HFFc6 (cell line): ENCODE measurements at places on chromosomes 16 and 17. TPM values are rescaled to one million over a fixed set of nuclear protein-coding genes. Genes with fewer than 3 reads are reported as not detected.

- H3K4me3 ChIP-seq: no peak overlapping the region
- H3K36me3 ChIP-seq: no peaks in the 10 kb centered on the region
- DNase-seq: peak; percentile 50
- H3K27ac ChIP-seq: no peak overlapping the region
- peaks cover 22% of the 10 kb centered on the region for H3K27me3 ChIP-seq
Observed at GRCh38 chr16:22614271-22614947, 103.7 kb downstream of the NPIPB5 start.

- H3K27ac ChIP-seq: no peak overlapping the region
- no peaks in the 10 kb centered on the region for H3K36me3 ChIP-seq
- DNase-seq: no peak
- no peaks in the 10 kb centered on the region for H3K4me1 ChIP-seq
- no peak overlapping the region for H3K4me3 ChIP-seq
- peaks cover 11% of the 10 kb centered on the region for H3K27me3 ChIP-seq
Observed at GRCh38 chr17:2736956-2737355, 12.5 kb downstream of the CCDC92B start.

Gene FNDC8
- not detected in 2 replicates for total RNA-seq

- peaks cover 2% of the 10 kb centered on the region for H3K27me3 ChIP-seq
- no peak for DNase-seq
Observed at GRCh38 chr17:74324521-74324920, 1.5 kb upstream of the KIF19 start.

Gene ALOX12B
- total RNA-seq: not detected in 3 replicates

DNA sequence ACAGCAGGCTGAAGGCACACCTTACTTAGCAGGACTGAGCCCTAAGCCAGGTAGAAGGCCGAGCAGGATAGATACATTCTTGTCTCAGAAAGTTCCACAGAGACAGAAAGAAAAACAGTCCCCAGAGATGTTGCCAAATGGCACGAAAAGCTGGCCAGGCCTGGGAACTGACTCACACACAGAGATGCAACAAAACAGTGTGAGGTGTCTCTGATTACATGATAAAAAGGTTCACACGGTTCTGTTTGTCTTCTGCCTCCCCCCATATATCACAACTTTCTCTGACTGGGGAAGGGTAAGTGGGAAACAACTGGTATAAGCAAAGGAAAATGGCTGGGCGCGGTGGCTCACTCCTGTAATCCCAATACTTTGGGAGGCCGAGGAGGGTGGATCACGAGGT is 1.7 kb downstream of the WBP2 start:
- peak overlapping the region; percentile 74 for H3K4me3 ChIP-seq
- H3K36me3 ChIP-seq: peaks cover 5% of the 10 kb centered on the region; the same call in 1 of the 2 replicates
- H3K4me1 ChIP-seq: peaks cover 7% of the 10 kb centered on the region
- DNase-seq: peak; percentile 61

DNA sequence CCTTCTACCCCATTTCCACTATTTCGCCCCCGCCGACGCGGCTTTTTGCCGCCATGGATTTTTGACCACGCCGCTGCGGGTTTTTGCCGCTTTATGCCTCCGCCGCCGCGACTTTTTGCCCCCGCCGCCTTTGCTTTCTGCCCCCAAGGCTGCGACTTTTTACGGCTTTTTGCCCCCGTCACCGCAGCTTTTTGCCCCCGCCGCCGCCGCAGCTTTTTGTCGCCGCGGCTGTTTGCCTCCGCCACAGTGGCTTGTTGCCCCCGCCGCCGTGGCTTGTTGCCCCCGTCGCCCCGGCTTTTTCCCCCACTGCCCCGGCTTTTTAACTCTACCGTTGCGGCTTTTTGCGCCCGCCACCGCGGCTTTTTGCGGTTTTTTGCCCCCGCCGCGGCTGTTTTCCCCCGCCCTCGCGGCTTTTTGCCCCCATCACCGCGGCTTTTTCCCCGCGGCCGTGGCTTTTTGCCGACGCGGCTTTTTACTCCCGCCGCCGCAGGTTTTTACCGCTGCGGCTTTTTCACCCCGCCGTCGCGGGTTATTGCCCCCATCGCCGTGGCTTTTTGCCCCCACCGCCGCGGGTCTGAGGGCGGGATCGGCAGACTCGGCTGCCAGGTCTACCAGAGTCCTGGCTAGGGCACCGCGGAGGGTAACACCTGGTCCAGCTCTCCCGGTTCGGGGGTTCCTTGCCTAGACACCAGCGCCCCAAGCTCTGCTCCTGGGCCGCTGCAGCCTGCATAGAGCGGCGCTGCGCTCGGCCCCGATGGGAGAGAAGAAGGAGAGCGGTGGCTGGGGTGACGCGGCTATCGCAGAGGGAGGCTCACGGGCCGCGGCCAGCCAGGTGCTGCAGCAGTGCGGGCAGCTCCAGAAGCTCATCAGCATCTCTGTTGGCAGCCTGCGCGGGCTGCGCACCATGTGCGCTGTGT is 562.7 kb upstream of the WSB1 start:
- H3K4me1 ChIP-seq: no peaks in the 10 kb centered on the region
- no peak overlapping the region for H3K27ac ChIP-seq
- no peak for DNase-seq
- H3K36me3 ChIP-seq: peaks cover 5% of the 10 kb centered on the region
- no peak overlapping the region for H3K4me3 ChIP-seq

DNA sequence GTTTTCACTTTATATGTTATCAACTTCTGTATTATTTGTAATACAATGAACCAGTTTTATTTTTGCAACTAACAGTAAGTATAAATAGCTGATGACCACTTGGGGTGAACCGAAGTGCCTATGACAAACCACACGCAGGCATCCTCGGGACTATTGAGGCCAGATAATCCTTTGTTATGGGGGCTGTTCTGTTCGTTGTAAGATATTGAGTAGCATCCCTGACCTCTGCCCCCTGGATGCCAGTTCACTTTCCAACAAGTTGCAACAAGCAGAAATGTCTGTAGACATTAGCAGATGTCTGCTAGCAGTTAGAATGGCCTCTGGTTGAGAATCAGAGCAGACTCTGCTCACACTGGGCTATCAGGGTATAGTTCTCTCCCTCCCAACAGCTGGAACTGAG is 277.0 kb downstream of the WWOX start:
- no peak overlapping the region for H3K27ac ChIP-seq
- no peaks in the 10 kb centered on the region for H3K4me1 ChIP-seq
- no peak for DNase-seq
- H3K36me3 ChIP-seq: no peaks in the 10 kb centered on the region
- no peaks in the 10 kb centered on the region for H3K27me3 ChIP-seq

Gene EFCAB13
- 0.32 to 2.2 TPM (median 0.59 TPM) in 3 replicates for total RNA-seq
